ENCODE measurements at places on chromosomes 16 and 17.

DNA sequence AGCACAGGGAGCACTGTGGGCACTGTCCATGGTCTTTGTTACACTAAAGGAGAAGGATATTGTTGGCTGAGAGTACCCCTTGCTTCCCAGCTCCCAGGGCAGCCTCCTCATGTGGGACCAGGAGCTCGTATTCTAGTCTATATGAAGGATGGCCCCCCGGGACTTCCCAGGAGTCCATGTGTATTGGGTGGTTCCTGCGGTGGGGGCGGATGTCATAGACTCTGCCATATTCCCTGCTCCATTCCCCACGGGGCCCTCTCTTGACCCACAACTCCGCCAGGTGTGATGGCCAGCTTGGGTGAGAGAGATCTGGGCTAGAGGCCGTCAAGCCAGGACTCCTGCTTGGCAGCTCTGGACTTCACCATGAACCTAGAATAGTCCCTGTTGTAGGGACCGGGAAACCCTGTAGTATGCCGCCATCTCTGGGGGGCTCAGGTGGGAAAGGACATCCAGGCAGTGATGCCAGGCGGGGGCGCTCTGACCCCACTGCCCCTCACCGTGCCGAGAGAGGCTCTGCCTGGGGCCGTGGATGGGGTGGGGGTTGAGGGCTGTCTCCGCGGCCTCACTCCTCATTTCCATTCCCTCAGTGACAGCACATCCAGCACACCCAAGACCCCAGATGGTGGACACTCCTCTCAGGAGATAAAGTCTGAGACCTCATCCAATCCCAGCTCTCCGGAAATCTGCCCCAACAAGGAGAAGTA is 37.8 kb downstream of the OR1D5 start:
- DNase-seq = no peak

DNA sequence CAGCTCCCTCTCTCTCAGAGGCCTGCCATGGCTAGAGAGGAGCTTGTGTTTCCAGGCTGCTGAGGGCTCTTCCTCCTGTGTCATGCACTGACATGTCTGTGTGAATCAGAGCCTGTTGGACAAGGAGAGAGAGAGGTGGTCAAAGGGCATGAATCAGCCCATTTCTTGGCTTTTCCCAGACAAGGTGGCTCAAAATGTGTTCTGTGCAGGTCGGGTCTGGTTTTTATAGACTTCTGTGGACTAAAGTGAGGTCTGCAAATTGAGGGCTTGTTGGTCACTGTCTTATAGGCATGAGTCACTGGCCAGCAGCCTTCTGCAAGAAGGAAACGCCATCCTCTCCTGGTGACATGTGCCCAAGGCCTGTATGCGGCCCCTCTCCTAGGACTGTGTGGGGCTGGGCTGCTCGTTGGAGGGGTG is 97.9 kb downstream of the FOXL1 start:
- no peak for DNase-seq

- no peak for DNase-seq
Measured at GRCh38 chr16:2946649-2947048, 17.4 kb upstream of the KREMEN2 start.

DNA sequence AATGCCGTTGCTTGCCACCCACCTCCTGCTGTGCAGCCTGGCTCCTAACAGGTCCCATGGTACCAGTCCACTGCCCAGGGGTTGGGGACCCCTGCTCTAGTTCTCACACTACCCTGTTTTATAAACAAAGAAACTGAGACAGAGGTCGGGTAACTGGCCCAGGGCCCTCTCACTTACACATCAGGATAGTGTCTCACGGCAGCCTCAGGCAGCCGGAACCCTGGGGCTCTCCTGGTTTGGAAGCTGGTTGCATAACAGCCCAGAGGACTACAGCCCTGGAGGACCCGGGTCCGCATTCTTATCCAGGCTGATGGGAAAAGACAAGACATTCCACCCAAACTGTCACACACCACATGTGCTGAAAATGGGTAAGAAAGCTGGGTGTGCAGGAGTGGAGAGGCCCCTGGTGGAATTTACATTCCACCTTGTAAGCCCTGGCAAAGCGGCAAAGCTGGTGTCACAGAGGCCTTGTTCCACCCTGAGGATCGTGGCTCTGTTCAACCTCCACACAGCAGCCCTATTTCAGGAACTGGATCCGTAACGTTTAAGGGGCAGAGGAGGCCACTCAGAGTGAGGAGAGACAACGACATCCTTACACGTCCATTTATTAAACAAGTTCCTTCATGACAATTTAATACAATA is 9.8 kb downstream of the CMTM3 start:
- no peak for DNase-seq

- peak; percentile 36 for DNase-seq
Measured at GRCh38 chr16:85402910-85403692, 210.0 kb upstream of the GSE1 start.

Data from NCI-H2171 treated with DMSO at 0.1 percent for 48 hours (cell line).